ENCODE measurements at places on chromosomes 3 and 15.

DNA sequence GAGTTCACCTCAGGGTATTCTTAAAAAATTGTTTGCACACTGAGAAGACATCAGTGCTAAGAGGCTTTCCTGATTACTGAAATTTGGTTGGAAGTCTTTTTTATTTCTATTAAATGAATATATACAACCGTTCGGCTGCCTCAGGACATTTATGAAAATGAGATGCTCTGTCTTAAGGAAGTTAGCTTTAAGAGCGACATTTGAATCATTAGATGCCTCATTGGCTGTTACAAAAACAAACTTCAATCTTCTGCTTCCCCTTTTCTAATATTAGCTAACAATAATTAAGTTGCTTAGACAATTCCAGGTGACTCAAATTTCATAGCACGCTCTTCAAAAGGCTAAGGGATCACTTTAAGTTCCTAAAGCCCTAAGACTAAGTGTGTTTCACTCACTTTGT, 673.7 kb downstream of the FHIT start:
- no peak for DNase-seq

GRCh38 chr3:186746008-186746407, 28.8 kb downstream of the KNG1 start:
- peak; percentile 38 for DNase-seq

- DNase-seq = no peak
Observed at GRCh38 chr3:36707623-36708409, 56.5 kb downstream of the DCLK3 start.

DNA sequence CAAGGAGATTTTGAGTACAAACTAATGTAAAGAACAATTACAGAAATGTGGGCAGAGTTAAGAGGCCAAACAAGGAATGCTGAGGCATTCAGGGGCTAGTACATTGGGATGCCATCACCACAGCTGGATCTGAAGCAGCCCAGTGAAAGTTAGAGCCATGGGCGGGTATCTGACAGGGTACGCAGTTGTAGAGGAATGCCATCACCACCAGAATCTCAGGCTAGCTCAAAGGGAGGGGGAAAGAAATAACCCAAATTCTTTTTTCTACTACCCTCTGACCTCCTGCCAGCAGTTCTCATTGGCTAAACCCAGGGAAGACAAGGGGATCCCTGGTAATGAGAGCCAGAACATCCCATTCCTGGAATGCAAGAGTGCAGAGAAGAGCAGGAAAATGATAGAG, 9.0 kb upstream of the TSC22D2 start:
- no peak for DNase-seq

All from epithelial cell of proximal tubule (primary cell).